GM13977 (cell line): ENCODE measurements at places on chromosomes 1 and 21.
A peak's percentile ranks its signal among the peaks of the same experiment; 100 is the strongest.

DNA sequence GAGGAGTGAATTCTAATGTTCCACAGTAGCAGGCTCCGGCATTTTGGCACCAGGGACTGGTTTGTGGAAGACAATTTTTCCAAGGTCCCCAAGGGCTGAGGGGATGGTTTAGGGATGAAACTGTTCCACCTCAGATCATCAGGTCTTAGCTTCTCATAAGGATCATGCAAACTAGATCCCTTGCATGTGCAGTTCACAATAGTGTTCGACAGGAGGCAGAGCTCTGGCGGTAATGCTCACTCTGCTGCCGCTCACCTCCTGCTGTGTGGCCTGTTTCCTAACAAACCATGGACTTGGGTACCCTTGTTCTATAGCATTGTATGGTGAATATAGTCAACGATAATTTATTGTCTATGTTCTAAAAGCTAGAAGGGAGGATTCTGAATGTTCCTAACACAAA, 16.6 kb downstream of the CRNN start:
- no peak for DNase-seq

DNA sequence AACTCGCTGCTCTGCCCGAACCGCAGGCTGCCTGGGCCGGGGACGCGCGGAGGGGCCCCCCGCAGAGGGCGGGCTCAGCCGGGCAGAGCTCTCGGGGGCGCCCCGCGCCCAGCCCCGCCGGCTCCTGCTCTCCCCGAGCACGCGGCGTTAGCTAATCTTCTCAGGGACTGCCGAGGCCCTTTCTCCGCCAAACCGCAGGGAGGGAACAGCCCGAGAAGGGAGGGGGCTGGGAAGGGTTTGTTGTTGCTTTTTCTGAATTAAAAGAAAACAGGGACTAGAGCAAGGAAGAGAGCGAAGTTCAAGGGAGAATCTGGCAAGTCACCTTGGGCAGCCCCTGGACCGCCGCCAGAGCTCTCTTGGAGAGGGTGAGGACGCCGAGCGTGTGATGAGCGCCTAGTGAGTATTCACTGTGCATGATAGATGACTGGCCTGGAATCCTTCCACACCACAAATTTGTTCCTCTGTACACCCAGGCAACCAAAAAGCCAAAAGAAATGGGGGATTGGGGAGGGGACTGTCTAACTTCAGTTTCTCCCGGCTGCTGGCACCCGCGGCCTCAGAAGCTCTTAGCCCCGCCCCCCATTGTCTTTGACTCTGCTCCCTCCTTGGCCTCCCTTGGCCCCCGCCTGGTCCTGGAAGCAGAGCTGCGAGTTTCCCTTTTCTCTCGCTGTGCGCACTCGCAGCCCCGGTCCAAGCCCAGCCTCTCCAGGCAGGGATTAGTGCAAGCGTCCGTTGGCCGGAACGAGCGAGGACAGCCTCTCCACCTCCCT, 19.7 kb upstream of the LMX1A start:
- peak; percentile 49 for DNase-seq

DNA sequence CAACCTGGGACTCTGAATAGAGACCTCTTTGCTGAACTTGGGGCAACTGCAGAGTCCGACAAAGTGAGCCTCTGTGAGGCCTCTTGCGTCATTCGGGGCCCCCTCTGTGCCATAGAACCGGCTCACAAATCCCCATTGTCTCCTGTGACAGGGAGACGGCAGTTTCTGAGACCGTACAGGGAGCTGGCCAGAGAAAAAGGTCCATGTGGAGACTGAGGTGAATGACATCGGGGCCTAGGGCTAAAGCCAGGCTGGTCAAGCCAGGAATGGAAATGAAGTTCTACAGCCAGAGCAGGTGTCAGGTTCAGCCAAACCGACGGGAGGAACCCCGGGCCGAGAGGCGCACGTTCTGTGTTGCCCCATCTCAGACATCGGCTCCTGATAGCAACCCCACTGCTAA, 37.1 kb upstream of the TRIM67 start:
- no peak for DNase-seq

- no peak for DNase-seq
Observed at GRCh38 chr1:234628089-234628488, 18.1 kb upstream of the IRF2BP2 start.

GRCh38 chr1:200392625-200393185, 17.1 kb downstream of the ZNF281 start:
- no peak for DNase-seq

- DNase-seq, result peak; percentile 39
Observed at GRCh38 chr1:184743062-184743756, 11.4 kb downstream of the EDEM3 start.

- DNase-seq, result no peak
Observed at GRCh38 chr1:74775735-74776134, 42.8 kb downstream of the TYW3 start.
